ENCODE measurements at places on chromosomes 1 and 21.

DNA sequence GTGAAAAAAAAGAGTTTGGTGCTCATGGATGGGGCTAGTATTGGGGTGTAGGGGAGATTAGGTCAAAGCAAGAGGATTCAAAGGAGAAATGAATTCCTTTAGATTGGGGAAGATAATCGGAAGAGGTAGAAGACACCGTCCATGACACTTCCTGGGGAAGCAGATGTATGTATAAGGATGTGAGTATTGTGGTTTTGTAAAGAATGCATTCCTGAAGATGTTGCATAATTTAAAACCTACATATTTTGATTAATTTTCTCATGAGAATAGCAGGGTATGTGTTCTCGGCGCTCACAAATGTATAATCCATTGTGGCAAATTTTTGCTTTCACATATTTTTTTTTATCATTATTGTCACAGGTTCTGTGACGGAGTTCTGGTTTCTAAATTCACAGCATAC is 5.5 kb upstream of the LGALS8 start:
- no peak for DNase-seq

DNA sequence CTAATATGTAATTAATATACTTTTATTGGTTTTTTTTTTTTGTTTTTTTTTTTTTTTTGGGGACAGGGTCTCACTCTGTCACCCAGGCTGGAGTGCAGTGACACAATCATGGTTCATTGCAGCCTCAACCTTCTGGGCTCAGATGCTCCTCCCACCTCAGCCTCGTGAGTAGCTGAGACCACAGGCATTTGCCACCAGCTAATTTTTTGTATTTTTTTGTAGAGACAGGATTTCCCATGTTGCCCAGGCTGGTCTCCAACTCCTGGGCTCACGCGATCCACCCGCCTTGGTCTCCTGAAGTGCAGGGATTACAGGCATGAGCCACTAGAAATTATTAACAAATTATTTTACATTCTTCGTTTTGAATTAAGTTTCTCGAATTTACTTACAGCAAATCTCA is 16.8 kb upstream of the POGZ start:
- no peak for DNase-seq

DNA sequence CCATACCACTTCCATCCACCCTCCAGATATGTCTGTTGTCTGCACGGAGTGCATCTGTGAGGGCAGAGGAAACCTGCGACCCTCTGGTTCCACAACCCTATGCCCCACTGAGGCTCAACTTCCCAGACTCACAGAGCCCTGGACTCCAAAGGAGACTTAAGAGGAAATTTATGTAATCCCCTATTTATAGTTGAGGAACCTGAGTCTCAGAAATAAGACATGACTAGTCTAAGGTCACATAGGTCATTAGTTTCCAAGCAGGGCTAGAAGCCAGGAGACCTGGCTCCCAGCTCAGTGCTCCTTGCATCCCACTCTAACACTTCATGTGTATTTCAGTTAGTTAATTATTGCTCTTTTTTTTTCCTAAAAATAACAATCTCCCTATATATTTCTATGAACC is 15.7 kb upstream of the LEMD1 start:
- no peak for DNase-seq

DNA sequence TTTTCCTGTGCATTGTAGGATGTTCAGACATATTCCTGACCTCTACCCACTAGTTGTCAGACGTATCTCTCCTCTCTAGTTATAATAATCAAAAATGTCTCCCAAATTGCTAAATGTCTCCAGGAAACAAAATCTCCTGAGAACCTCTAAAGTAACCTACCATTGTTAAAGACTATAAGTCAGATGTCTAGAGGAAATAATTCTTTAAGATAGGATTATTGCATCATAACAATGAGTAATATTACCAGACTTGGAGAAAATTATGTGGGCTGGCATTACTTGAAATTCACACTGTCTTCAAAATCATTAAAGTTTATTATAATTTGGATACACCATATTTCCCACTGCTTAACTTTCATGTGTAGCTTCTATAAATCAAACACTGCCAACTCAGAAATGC is 643.0 kb upstream of the ADGRL2 start:
- DNase-seq: no peak

- no peak for DNase-seq
Measured at GRCh38 chr1:94684690-94685250, 135.4 kb upstream of the SLC44A3 start.

DNA sequence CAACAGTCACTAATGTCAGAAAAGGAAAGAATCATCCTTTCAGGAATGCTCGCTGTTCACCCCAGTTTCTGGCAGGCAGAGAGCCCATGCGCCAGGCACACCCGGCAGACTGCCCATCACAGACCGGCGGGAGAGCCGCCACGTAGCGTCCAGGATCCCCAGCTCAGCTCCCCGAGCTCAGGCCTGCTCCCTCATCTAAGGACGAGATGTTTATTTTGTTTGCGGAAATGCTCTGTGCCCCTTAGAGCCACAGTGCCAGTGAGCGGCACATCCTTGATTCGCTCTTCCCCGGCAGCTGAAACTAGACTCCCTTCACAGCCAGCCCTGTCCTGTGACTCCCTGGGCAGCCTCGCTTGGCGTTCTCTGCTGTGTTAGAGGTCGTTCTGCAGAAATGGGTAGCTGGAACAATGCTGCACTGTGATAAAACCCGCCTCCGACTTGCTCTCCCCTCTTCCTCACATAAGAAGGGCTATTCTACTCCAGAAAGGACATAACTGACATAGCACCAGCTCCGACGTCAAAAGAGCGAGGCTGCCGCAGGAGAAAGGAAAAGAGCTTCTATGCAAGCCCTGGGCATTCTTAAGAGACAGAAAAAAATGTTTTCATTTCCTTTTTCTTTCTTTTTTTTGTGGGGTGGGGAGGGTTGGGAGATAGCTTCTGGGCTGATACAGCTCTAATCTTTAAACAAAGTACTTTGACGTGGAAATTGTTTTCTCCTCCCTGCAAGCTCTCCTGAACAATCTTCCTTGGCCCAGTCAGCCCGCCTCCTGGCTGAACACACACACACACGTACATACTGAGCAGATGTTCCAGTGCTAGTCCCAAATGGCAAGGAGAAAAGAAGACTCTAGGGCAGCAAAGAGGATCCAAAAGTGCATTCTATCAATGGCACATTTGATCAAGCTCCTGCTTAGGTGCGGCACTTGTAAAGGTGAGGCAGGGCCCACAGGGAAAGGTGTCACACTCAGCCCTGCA is 37.2 kb downstream of the MRAP start:
- no peak for DNase-seq

DNA sequence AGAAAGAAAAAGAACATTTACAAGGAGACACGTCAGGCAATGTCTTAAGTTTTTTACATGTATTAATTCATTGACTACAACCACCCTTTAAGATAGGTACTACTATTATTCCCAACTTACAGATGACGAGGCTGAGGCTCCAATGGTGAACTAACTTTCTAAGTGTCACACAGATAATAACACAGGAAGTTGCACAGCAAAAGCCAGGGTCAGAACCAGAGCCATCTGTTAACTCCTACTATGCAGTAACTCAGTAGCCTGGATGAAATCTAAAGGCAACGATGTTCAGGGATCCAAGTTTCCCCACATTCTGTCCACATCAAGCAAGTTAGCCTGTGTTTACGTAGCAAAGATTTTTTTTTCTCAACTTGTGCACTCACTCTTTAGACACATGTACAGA is 371.7 kb downstream of the PTPRC start:
- no peak for DNase-seq

- no peak for DNase-seq
Measured at GRCh38 chr1:220044678-220045355, 1.5 kb downstream of the EPRS1 start.

GRCh38 chr1:159775716-159776115 is 5.0 kb upstream of the DUSP23 start:
- DNase-seq: no peak

GRCh38 chr1:156740237-156740740 is 599 bp downstream of the MRPL24 start:
- DNase-seq: no peak

DNA sequence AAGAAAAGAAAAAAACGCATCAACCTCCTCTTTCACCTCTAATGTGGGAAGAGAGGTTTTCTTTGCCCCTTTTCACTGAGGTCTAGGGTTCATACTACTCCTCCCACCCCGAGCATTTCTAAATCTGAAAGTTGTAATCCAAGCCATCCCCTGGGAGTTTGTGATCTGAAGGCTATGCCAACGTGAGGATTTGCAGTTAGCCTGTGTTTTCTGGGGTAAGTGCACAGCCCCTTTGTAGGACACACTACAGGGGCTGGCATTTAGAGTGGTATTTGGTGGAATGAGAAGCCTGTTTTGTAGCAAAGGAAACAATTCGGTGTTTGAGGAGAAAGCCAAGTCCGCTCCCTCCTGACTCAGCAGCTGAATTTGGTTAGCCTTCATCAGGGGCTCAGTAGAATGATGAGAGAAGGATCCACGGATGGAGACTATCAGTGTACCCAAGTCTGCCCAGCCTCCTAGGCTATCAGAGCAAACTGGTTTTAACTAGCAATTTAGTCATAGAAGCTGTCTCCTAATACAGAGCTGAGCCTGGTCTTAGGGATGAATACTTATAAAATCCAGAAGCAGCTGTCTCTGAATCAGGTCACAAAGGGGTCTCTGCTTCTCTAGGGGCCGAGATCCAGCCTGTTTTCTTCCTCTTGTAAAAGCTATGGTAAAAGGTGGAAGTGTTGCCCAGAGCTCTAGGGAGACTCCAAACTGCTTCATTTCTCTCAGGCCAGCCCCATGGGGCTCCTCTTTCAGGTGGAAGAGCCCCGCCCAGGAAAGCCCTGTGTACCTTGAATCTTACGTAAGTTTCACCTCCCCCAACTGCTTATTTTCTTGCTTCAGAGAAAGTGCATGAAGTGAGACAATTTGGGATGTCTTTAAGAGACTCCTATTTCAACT is 2.1 kb downstream of the PCP4L1 start:
- DNase-seq: no peak

DNA sequence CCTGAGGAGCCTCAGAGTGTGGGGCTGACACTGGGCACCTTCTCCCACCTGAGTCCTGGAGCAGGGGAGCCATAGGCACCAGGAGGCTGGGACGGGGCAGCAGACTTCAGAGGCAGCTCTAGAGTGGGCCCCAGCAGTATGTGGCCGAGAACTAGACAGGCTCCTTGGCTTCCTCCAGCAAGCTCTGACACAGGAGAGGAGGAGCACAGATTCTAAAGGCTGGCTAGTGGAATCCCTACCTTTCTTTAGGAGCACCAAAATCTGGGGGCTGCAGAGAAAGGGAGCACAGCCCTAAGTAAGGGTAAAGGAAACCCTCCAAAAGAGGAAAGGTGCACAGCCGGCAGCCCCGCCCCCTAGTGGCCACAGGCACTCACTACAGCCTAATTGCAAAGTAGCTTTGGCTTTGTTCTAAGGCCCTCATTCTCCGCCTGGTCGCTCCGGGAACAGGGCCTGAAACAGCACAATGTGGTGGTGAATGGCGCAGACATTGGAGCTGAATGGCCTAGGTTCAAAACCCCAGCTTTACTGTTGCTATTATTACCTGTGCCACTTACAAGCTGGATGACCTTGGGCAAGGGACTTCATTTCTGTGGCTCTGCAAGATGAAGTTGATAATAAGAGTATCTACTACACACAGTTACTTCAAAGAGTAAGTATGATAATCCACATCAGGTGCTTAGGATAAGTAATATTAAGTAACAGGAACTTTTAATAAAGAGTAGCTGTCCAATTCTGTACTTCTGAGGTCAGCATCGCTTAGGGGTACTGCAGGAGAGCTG is 8.8 kb upstream of the GUCA2A start:
- DNase-seq: no peak

DNA sequence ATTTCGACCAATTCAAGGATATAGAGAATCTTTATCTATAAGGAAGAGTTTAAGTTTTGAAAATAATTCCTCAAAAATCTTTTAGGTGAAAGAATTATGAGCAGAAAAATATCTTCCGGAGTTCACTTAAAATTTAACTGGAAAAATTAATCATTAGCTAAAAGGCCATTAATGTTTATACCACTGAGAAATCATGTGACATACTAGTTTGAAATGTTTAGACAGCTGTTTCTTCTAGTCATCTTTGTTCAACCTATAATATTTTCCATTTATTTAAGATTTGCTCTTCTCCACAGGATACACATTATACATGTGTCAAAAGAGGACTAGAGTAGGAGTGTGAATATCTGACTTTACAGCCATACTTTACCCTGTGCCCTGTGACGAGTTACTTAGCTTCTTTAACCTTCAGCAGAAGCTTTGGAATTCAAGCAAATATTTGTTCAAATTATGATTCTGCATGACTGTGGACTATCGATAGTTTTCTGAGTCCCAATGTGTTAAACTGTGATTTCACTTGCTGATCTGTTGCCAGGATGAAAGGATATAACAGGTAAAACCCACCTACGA is 374.8 kb downstream of the BRINP3 start:
- DNase-seq: no peak

GRCh38 chr1:227961651-227962466 is 14.1 kb upstream of the WNT9A start:
- DNase-seq: no peak

- no peak for DNase-seq
Measured at GRCh38 chr1:160375788-160376524, 9.1 kb downstream of the NHLH1 start.

GRCh38 chr1:24692351-24692980 is 49.4 kb downstream of the SRRM1 start:
- no peak for DNase-seq

- DNase-seq: no peak
Measured at GRCh38 chr1:151436985-151437384, 22.3 kb downstream of the POGZ start.

GRCh38 chr1:9705337-9706093 is 54.0 kb downstream of the PIK3CD start:
- DNase-seq: no peak

GRCh38 chr1:179770887-179771502 is 27.9 kb downstream of the FAM163A start:
- no peak for DNase-seq

DNA sequence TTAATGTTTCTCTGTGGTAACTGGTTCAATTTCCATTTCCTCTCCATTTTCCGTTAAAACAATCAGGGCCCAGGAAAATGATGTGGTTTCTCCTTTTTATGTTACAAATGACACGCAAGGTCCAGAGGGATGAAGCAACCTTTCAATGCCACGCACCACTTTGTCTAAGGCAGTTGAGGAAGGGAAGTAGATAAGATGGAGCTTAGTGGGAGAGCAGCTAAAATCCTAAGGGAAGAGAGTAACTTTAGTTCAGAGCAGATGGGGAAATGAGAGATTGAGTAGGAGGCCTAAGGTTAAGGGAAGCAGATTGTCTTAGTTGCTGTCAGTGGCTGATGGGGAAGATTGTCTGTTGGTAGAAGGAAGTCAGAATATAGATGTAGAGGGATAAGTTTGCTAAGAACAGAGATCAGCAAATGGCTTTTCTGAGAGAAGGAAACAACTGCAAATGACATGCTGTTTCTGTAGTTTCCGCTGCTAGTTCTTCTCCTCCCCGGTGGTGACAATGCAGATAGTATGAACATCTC is 660 bp downstream of the CD1C start:
- no peak for DNase-seq

Data from fibroblast of skin of left biceps (primary cell).